Activated naive CD8-positive, alpha-beta T cell treated with anti-CD3 and anti-CD28 coated beads for 36 hours (primary cell): ENCODE measurements at places on chromosomes 7 and 10. TPM values are rescaled to one million over a fixed set of nuclear protein-coding genes. Genes with fewer than 3 reads are reported as not detected.

The KCND2 gene
- not detected for total RNA-seq

- no peaks in the 10 kb centered on the region for H3K27me3 ChIP-seq
- no peaks in the 10 kb centered on the region for H3K4me1 ChIP-seq
- no peak overlapping the region for H3K27ac ChIP-seq
- H3K36me3 ChIP-seq = no peaks in the 10 kb centered on the region
These were observed 77.3 kb downstream of the CDC14C start for GRCh38 chr7:49001610-49002033.

GRCh38 chr10:130726996-130727725 lies 584.4 kb downstream of the TCERG1L start:
- no peak overlapping the region for H3K27ac ChIP-seq
- DNase-seq = no peak
- H3K36me3 ChIP-seq = no peaks in the 10 kb centered on the region
- H3K4me3 ChIP-seq = no peak overlapping the region
- peaks cover 4% of the 10 kb centered on the region for H3K27me3 ChIP-seq
- no peaks in the 10 kb centered on the region for H3K4me1 ChIP-seq

- H3K36me3 ChIP-seq = no peaks in the 10 kb centered on the region
- DNase-seq = no peak
- peaks cover 15% of the 10 kb centered on the region for H3K4me1 ChIP-seq
- peaks cover 4% of the 10 kb centered on the region for H3K27me3 ChIP-seq
- H3K4me3 ChIP-seq = no peak overlapping the region
These were observed 1.3 kb upstream of the C10orf67 start for GRCh38 chr10:23345861-23346260.
